ENCODE measurements at places on chromosomes 11 and 22.

DNA sequence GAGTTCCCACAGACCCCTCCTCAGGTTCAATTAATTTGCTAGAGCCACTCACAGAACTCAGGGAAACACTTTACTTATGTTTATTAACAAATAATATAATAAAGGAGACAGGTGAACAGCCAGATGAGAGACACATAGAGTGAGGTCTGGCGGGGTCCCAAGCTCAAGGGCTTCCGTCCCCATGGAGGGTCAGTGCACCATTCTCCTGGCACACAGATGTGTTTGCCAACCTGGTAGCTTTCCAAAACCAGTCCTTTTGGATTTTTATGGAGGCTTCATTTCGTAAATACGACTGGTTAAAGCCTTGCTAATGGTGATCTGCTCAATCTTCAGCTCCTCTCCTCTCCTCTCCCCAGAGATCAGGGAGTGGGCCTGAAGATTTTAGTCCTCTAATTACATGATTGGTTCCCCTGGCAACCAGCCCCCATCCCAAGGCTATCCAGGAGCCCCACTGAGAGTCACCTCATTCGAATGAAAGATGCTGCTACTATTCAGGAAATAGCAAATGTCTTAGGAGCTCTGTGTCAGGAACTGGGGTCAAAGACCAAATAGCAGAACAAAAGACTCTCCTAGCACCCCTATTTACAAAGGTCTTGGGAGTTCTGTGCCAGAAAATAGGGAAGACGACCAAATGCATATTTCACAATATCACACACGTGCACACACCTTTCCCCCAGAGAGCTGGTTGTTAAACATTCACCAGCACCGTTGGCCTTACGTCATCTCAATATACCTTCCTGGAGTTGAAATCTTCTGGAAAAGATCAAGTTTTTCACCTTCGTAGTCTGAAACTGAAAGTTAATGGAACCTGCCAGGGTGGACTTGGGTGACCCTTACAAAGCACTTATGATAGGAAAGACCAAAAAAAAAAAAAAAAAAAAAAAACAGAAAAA, 23.8 kb upstream of the CAPRIN1 start:
- DNase-seq = no peak

DNA sequence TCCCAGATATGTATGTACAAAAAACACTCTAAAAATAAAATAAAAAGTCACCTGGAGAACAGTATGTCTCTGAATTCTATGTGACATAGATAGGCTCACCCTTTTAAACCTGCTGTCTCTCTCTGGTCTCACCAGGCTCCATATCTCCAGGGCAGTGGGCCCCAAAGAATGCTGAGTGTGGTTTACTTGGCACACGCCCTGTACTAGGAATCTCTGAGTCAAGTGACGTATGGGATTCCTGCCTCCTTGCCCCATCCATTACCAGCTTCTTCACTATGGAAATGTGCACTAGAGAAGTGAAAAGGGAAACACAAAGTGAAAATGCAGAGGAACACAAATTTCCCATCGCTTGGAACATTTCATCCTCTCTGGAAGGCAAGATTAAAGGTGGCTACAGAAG, 722.2 kb upstream of the TENM4 start:
- no peak for DNase-seq

GRCh38 chr11:79637219-79637618, 196.4 kb upstream of the TENM4 start:
- no peak for DNase-seq

DNA sequence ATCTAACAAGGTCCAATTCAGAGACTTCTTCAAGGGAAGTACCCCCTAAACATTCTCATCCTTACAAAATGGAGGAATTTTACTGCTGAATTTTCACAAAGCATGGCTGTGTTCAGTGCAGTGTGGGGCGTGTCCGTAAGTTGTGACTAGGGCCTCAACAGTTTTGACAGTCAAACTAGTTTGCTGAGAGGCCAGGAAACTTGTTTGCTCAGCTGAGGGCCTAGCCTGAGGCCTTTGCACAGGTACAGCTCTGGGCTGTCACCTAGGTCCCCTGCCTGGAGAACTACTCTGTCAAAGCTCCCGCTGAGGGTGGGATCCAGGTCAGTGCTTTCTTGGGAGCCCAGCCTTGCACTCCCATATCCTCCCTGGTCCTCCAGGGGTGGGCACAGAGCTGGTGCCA, 27.9 kb downstream of the TCP11L1 start:
- no peak for DNase-seq

All from stimulated activated CD4-positive, alpha-beta T cell treated with anti-CD3 and anti-CD28 coated beads, Interleukin-1b, Interleukin-23, amount 100 ng/mL, for 48 hours (primary cell).